ENCODE measurements at places on chromosomes 2 and 18. TPM values are rescaled to one million over a fixed set of nuclear protein-coding genes. Genes with fewer than 3 reads are reported as not detected.

DNA sequence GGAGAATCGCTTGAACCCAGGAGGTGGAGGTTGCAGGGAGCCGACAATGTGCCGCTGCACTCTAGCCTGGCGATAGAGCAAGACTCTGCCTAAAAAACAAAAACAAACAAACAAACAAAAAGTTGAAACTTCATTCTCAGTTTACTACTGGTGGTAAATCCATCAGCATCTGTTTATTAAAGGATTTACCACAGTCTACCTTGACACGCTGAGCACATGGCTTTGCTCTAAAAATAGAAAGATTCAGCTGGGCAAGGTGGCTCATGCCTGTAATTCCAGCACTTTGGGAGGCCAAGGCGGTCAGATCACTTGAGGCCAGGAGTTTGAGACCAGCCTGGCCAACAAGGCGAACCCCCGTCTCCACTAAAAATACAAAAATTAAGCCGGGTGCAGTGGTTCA is 201.3 kb downstream of the TGIF1 start:
- H3K27me3 ChIP-seq, result no peaks in the 10 kb centered on the region
- peaks cover 40% of the 10 kb centered on the region for H3K4me1 ChIP-seq
- H3K36me3 ChIP-seq, result no peaks in the 10 kb centered on the region

Gene DES
- 5.2 TPM for total RNA-seq

GRCh38 chr2:190121971-190122370 is 59.4 kb upstream of the MSTN start:
- H3K27ac ChIP-seq, result no peak overlapping the region
- peaks cover 6% of the 10 kb centered on the region for H3K4me1 ChIP-seq
- DNase-seq, result no peak

DNA sequence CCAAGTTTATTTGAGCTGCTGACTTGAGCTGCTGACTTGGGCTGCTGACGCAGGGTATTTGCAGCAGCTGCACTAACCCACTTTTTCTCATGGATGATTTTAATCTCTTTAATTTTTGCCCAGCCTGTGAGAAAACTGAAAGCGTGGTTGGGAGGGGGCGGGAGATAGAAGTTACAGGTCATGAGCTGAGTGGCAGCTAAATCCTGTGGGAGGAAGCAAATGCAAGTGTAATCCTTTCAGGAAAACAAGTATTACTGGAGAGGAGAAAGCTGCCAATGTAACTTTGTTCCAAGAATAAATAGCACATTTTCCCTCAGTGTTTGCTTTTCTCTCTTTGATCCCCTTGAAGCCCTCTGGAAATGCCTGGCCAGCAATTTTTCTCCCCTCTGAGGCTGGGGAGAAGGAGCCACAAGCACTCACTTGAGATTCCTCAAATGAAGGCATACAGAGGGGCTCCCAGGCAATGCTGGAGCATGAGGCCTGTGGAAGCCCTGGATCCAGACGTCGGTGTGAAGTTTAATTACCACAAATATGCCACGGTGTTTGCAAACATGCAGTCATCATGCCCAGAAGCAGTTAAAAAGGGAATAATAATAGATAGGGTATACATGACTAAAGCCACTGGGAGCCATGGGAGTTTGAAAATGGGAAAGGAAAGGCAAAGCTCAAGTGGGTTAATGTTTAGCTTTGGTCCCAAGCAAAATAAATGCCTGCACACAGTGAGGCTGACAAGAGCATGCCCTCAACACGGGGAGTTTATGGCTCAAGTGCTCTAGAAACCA is 10.4 kb upstream of the EVA1A start:
- no peaks in the 10 kb centered on the region for H3K27me3 ChIP-seq
- peaks cover 20% of the 10 kb centered on the region for H3K4me1 ChIP-seq
- no peak overlapping the region for H3K4me3 ChIP-seq
- H3K27ac ChIP-seq, result peak overlapping the region; percentile 48
- H3K36me3 ChIP-seq, result no peaks in the 10 kb centered on the region
- peak; percentile 78 for DNase-seq

DNA sequence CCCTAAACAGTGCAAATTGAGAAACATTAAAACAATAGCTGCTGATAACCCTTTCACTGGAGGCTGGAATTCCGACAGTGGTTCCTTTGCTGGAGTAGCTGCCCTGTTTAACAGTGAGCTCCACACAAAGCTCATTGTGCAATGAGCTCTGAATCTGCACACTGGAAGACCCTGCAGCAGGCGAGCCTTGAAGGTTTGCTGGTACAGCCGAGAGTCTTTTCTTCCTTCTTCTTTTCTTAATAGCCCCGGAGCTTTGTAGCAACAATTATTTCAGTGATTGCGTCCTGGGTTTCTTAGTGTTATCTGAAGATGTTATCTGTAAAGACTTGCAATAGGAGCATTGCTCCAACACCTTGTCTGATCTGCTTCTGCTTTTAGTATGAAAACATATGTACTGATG is 50.8 kb upstream of the CXCR4 start:
- no peaks in the 10 kb centered on the region for H3K4me1 ChIP-seq
- H3K4me3 ChIP-seq, result no peak overlapping the region
- H3K36me3 ChIP-seq, result no peaks in the 10 kb centered on the region
- no peaks in the 10 kb centered on the region for H3K27me3 ChIP-seq
- no peak for DNase-seq

Gene UGT1A1
- total RNA-seq, result not detected

- DNase-seq, result no peak
- no peak overlapping the region for H3K27ac ChIP-seq
- no peaks in the 10 kb centered on the region for H3K36me3 ChIP-seq
- no peaks in the 10 kb centered on the region for H3K27me3 ChIP-seq
- no peaks in the 10 kb centered on the region for H3K4me1 ChIP-seq
- H3K4me3 ChIP-seq, result no peak overlapping the region
Measured at GRCh38 chr2:107804608-107805498, 21.8 kb upstream of the RGPD4 start.

Gene SLC8A1
- 33.5 TPM for total RNA-seq
